T-helper 1 cell (primary cell): ENCODE measurements at places on chromosomes 6 and 20.

DNA sequence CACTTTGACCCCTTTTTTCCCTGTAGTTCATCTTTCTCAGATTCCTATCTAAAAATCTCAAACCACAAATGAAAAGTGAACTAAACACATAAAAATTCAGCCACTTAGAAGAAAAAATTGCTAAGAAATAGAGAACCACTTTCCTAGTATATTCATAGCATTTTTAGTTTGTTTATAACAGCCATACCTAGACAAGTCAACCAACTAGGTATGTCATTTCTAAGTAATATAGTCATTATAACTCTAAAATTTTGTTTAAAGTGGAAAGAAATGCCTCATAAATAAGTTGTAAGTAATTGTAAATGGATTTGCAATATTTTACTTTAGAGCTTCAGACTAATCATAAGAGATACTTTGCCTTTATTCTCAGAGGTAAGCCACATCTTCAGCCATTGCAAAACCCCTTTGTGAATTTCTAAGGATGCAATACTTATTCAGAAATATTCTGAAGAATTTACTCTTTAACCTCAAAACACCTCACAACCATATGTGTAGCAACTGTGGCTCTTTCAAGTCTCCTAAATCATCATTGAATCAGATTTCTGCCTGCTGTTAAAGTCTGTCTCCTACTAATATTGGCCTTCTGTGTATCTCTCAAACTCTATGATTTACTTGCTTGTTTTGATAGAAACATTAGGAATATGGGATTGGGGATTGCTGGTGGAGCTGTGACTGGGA lies 6.9 kb upstream of the SUMO4 start:
- no peak for DNase-seq

GRCh38 chr20:19181552-19181951 lies 30.9 kb upstream of the SLC24A3 start:
- no peak for DNase-seq

GRCh38 chr6:120947111-120947510 lies 387.2 kb downstream of the TBC1D32 start:
- no peak for DNase-seq

DNA sequence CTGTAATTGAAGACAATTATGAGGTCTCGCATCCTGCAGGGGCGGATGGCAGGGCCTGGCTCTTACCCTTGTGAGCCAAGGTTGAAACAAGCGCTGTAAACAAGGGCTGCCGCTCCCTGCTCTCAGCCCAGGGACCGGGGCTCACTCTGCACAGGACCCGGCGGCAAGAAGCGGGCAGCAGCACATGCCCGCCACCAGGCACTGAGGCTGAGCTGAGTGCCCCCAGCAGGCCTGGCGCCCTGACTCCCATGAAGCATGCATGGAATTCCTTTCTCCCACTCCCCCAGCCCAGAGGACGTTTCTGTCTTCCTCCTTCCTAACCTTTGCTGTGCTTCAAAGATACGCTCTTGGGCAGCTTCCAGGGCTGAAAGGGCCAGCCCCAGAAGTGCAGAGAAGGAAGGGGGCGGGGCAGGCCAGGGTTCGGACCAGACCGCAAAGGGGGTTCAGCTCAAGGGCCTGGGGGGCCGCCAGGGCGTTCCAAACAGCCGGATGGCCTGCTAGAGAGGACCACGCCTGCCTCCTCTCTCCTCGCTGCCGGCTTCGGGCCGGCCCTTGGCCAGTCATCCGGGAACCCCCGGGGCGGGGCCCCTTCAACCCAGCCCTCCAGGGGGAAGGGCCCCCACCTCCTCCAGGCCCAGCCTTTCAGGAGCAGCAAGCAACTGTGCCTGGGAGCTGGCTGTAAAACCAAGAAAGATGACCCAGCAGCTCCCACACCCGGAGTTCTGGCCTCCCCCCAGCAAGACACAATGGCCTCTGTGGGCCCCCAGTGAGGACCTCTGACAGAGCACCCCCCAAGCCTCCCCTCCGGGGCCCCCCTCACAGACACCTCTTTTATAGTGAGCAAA lies 109.9 kb downstream of the NOL4L start:
- DNase-seq = no peak

GRCh38 chr6:109922851-109923250 lies 55.3 kb upstream of the GPR6 start:
- DNase-seq = no peak

DNA sequence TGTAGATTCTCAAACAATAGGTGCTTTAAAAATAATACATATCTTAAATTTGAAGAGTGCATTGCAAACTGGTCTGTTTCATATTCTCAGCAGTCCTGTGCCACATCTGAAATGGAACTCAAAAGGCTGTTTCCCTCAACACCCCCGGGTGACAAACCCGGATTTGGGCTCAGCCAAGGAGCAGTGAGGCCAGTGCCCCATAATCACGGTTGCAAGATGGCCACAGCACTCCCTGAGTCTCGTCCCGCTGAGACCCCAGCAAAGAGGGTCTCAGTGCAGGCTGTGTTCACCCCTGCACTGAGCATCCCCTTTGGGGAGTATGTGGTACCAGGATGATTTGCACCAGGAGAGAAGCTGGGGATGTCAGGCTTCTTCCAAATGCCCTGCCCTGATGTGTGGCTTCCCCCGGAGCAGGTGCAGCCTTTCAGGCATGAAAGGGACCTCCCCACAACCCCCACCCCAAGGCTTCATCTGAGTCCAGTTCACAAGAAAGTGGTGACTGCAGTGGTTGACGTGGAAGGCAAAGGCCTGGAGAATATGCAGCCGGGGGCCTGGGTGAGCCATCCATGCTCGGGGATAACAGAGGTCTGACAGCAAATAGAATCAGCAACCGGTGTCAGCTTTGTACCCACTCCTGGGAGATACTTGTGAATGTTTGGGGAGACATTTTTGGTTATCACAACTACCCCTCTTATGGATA lies 202.9 kb downstream of the SYNDIG1 start:
- no peak for DNase-seq

DNA sequence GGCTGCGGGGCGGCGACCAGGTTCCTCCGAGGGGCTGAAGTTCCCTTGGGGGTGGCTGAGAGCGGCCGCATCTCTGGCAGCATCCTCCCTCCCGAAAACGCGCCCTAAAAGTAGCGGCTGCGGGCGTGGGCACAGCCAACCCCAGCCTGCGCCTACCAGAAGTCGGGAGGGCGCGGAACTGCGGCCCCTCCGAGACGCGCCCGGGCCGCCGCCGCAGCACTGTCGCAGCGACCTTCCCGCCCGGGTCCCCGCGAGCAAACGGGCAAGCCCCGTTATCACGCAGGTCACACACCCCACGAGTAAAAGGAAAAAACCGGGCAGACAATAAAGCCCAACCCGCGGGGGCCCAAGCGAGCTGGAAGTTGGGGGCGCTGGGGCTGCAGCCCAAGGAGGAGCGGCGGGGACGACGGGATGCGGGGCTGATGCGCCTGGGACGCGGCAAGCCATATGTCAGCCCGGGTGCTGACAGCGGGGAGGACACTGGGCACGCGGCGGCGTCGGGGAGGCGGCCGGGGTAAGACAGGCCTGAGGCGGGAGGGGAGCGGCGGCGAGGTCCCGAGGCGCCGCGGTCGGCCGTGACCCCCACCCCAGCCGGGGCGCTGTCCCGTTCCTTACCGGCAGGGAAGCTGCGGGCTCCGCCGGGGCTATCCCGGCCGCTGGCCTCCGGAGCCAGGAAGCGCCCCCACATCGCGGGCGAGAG lies 659 bp downstream of the CEP85L start:
- DNase-seq = peak; percentile 9

DNA sequence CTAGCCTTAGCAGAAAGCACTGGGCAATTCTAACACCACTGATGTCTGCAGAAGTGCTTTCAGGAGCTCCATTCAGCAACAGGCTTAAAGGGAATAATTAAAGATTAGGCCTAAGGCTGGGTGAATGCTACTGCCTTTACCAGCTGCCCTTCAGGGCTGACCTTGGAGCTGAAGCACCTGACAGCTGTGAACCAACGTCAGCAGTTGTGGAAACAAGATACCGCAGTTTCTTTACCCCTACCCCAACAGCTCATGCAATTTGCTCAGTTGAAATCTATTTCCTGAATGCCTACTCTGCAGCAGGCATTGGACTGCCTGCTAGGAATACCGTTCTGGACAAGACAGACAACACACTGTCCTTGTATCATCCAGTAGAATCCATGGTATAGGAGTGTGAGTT lies 51.5 kb upstream of the ADTRP start:
- no peak for DNase-seq

GRCh38 chr6:39786649-39787048 lies 5.5 kb upstream of the DAAM2 start:
- DNase-seq = no peak

DNA sequence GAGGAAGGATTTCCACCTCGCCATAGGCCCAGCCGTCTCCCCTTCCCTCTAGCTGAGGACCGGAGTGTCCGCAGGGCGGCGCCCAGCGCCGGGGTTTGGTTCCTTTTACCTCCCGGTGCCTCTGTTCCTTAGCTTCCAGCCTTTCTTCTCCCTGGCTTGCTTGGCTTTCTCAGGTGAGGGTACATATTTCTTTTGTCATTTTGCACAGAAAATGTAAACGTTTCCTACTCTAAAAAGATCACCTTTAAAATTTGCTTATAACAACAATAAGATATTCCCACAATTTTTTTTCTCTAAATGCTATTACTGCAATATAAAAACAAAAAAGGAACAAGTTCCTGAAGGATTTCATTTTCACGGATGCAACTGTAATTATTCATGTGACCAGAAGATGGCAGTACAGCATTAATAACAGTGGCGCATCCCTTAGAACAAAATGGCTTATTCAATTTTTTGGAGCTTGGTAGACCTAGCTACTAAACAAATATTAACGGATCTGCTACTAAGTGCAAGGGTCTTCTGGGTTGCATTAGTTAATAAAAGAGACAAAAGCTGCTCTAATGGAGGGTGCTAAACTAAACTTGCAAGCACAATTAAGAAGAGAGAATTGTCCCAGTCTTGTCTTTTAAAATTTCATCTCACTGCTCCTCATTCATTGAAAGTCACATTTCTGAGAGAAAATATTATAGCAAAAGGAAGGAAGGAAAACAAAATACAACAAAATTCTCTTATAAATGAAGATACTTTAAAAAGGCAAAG lies 172.9 kb downstream of the ADGRG6 start:
- no peak for DNase-seq

- DNase-seq = no peak
Observed at GRCh38 chr20:63791497-63792156, 39.4 kb downstream of the ZBTB46 start.

DNA sequence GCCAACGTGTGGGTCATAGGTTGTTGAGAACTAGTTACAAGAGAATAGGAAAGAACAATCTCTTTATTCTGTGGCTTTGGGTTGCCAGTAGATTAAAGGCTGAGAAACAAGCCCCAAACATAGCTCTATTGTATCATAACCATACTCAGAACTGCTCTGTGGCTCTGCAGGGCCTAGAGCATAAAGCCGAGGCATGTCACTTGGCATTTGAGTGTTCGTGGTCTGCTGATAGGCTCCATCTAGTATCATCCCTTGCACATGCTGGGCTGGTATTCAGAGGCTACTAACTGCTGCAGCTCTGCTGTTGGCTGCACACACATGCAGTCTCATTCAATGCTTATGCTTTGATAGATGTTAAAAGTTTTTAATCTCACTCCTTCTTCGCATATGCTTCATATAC lies 157.9 kb downstream of the OGFRL1 start:
- DNase-seq = no peak

DNA sequence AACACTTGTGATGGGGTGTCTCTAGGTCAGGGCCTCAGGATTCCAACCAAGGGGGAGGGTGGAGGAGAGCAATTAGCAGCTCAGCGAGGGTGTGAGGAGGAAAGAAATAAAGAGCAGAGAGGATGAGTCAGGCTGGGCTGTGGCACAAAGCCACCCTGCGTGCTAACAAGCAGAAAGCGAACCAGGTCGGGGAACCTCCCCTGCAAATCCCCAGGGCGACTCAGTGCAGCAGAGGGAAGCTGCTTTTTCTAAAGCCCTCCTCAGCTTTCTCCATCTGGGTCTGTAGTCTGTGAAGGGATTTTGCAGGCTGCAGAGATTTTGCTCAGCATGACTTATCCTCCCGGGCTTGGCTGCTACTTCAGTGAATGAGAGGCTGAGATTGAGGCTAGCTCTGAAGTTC lies 6.6 kb upstream of the SPO11 start:
- DNase-seq = no peak

DNA sequence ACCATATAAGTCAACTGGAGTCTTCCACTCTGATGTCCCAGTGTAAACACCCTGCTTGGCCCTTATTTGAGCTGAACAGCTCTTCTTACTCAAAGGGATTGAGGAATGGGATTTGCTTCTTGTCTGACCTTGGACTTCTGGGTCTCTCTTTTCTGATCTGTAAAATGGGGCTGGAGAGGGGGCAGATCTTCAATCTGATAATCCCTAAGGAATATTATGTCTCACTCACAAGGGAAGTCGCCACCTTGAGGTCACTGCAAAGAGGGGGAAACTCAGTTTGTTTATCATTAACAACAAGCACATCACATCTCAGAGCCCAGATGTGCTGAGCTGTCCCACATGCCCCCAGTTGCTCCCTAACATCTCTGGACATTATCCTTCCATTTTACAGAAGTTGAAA lies 15.1 kb downstream of the KCNS1 start:
- no peak for DNase-seq

DNA sequence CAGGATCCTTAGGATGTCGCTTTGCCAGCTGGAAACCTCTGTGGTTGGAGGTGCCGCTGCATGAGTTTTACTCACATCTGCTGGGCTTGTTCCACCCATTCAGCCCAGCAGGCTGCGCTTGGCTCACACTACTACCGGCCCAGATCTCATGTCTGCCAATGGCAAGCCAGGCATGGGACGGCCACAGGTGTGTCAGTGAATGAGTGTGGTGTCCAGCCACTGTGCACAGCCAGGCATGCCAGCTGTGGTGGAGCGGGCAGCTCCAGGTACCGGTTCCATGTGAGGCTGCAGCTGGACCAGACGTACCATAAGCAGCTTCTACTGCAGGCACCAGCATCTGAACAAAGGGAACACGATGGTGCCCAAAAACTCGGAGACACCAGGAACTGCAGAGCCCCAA lies 33.1 kb upstream of the ASF1A start:
- DNase-seq = no peak

- no peak for DNase-seq
Observed at GRCh38 chr6:1827984-1828793, 218.5 kb downstream of the FOXC1 start.

DNA sequence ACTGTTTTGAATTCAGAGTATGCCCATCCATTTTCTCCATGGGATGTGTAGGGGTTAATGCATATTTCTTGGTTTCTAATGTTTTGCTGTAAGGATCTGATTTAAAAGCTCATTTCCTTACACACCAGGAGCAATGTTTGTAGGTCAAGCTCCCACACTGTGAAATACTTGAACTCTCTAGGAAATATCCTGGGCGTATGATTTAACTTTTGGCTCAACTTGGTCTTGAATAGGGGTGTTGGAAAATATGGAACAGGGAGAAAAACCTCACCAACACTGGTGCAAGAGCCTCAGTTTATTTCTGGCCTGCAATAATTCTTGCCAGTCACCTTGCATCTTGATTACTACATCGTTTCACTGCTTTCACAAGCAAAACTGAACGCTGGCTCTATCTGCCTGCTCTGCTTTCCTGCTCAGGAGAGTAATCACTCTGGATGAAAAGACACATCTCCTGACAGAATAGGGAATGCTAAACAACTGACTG lies 25.1 kb upstream of the RFPL4B start:
- no peak for DNase-seq

DNA sequence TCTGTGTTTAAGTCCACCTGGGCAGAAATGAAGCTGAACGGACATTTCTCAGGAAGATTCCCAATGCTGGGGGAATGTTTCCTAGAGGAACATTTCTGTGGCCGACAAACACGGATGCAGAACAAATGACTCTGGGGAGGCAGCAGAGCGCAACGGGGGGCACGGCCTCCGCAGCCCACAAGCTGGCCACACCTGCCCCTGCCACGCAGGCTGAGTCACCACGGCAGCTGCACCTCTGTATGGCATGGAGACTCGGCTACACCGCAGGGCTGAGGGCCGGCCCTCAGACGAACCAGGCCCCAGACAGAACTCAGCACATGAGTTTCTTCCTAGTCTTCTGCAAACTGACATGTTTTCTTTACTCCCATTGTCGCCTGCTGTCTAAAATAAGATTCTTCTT lies 10.0 kb upstream of the PRR18 start:
- DNase-seq = no peak
